ENCODE measurements at places on chromosomes 12 and 14.
A peak's percentile ranks its signal among the peaks of the same experiment; 100 is the strongest.

GRCh38 chr14:96191353-96191752 lies 13.3 kb upstream of the BDKRB2 start:
- DNase-seq = no peak

DNA sequence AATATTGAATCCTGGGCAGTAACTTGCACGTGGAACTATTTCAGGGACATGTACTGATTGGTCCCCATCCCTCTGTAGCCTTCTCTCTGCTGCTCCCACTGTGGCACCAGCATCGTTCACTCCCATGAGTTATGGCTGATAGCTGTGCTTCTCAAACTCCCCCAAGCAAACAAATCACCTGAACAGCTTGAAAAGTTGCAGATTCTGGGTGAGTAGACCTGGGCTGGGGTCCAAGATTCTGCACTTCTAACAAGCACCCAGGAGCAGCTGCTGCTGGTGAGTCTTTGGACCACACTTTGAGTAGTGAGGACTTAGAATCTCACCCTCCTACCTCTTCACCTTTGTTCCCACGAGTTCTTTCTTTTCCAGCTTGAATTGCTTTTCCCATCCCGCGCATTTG lies 49.4 kb upstream of the ZFP36L1 start:
- DNase-seq = peak; percentile 37

DNA sequence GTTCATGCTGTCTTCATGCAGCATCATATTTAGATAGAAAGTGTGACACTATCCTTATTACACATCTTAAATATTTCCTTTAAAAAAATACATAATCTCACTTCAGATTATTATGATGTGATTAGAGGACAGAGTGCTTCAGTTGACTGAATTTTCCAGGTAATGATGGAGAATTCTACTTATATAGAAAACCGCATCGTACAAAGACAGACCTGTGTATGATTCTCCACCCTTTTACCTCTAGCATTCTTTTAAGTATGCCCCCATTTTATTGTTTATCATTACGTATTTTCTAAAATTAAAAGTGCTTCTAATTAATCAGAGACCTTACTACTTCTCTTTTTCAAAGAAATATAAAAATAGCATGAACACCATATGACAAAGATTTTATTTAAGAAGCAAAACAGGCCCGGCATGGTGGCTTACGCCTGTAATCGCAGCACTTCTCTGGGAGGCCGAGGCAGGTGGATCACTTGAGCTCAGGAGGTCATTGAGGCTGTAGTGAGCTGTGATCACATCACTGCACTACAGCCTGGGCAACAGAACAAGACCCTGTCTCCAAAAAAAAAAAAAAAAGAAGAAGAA lies 13.9 kb downstream of the RPS6KA5 start:
- no peak for DNase-seq

GRCh38 chr14:72666610-72667009 lies 227.3 kb downstream of the DPF3 start:
- DNase-seq = no peak

GRCh38 chr12:72077111-72077820 lies 138.6 kb downstream of the TPH2 start:
- no peak for DNase-seq

DNA sequence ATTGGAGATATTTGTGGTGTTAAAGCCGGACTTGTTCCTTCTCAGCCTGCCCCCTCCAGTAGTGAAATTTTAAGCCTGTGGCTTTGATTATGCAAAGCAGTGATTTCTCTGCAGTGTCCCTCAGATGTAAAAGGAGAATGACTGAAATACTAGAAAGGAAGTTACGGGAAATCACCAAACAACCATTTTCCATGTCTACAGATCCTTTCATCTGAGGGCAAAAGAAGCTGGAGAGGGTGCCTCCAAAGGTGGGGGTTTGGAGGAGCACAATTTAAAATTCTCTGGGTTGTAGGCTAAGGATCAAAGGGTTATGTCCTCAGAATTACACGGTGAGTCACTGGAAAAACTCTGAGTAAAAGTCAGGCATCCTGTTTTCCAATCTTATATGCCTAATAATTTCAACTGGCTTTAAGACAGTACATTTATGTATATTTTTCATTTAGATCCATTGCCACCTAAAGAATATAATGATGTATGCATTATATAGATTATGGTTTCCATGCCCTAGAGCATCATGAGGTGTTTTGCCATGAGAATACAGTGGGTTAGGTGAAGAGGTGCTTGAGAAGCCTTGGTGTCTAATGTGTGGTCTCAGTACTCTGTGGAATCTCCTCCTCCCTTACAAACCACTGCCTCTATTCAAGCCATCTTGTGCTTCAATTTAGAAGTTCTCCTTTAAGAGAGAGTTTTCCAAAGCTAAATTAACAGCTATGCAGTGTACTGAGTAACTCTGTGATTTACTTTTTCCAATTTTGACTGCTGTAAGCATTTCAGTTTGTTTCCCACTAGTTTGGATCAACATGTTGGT lies 362.1 kb downstream of the RAD51B start:
- no peak for DNase-seq

DNA sequence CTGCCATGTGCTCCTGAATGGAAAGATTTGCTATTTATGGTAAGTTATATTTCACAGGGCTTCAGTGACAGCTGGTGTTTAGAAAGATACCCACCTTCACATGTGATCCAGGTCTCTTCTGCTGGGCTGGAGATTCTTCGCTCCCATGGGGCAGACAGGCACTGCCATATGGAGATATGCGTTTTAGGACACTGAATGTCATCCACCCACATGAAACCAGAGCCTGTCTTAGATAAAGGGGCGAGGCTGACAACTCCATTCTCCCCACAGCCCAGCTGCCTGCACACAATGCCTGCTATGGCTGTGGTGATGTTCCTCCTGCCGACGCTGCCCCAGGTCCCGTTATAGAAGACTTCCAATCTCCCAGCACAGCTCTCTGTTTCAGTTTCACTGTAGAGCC lies 69.4 kb downstream of the ACSM4 start:
- DNase-seq = peak; percentile 100

DNA sequence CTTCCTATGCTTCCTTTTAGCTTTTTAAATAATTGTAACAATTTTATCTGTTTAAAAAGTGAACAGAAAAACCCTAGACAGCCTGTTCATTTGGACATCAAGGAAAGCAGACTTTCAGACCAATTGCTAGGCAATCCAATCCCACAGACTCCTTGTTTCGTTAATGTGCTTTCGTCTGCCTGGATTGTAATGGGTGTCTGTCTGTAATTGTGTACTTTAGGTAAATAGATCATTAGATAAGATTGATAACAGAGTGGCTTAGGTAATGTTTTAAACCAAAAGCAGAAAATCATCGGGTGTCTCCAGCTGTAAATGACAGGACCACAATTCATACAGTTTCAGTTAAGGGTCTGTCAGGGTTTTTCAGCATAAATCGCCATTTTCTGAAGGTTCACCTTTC lies 19.6 kb downstream of the CCDC60 start:
- DNase-seq = no peak

DNA sequence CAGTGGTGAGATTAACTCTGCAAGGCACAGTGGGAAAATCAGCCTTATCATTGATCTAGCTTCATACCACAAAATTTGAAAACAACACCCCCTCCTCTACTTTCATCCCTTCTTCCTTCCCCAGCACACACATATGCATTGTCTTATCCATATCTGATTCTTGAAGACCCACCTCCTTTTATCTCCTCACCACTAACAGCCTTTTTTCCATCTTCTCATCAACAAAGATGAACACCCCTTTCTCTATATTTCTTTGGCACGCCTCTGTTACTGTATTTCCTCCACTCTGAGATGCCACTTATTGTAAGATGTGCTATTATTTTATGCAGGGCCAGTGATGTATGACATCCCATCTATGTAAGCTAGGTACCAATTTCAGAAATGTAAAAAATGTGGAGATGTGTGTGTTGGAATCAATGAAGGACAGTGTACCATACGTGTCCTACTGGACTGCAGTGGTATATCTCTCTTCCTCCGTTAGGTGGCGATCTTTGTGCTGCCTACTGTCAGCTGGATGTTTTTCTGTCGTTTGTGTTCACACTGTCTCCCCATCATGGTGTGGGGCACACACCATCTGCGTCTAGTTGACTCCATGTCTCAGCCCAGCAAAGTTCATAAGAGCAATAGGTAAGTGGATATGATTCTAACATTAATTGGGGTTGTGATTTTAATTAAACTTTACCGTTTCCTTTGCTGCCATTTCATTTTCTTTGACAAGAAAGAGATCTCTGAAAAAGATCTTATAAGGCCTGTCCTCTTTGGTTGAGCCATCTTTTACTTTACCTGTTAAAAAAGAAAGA lies 24.0 kb downstream of the CCDC38 start:
- DNase-seq = peak; percentile 7

GRCh38 chr12:26058818-26059217 lies 66.0 kb downstream of the BHLHE41 start:
- DNase-seq = no peak

DNA sequence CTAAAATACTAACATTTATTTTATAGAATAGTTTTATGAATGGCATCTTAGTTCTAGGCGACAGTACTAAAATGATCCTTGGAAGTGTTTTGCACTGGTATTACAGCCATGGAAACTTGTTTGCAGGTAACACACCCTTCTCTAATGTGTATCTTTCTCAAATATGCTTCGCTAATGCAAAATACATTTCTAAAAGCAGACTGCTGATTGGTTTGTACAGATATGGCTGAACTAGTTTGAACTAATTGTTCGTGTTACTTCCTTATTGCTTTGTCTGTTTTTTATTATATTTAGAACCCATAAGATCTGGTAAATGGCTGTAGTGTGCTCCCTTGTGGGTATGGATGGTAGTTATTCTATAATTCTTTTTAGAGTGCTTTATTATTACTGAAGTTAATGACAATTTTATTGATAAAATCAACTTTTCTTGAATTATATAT lies 53.0 kb downstream of the ATF7IP start:
- DNase-seq = no peak

DNA sequence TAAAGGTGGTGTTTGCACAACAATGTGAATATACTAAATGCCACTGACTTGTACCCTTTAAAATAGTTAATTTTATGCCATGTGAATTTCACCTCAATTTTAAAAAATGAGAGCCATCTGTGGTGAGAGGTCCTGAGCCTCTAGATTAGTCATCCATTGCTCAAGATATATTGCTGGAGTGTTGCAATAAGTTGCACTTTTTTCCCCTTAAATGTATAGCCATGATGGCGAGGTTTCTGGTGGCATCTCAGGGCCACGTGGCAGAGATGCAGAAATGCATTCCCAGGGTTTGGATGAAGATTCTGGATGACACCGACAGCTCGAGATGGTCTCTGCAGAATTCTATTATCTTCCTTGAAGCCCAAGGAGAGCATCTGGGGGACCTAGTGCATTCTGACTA lies 153.7 kb downstream of the AACS start:
- DNase-seq = no peak

- no peak for DNase-seq
Measured at GRCh38 chr12:83826112-83826511, 1086.5 kb downstream of the SLC6A15 start.

- no peak for DNase-seq
Measured at GRCh38 chr12:106276032-106276740, 26.3 kb upstream of the TCP11L2 start.

DNA sequence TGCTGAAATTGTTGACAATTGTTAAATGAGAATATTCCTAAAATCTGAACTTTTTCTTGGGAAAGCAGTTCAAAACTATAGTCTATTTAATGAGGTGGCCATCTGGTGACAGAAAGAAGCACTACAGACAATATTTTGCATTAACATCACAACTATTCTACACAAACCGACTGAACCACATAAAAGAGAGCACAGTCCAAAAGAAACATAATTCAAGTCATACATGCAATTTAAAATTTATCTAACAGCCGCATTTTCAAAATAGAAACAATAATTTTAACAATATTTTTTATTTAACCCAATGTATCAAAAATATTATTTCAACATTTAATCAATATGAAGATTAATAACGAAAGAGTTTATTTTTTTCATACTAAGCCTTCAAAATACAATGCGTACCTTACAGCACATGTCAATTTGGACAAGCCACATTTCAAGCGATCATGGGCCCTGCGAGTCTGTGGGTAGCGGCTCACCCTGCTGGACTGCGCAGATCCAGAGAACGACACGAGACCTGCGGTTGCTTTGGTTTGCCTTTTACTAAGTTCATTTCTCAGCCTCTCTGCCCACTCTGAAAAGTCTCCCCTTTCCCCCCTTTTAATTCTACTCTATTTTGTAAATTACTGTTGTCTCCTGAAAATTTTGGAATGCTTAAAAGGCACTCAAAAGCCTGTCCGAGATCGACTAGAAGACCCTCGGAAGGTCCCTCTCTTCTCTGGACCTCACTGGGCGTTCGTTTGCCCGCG lies 947 bp upstream of the LRRC9 start:
- DNase-seq = peak; percentile 55

GRCh38 chr12:74379114-74379513 lies 158.5 kb upstream of the ATXN7L3B start:
- DNase-seq = no peak

GRCh38 chr14:92969430-92969829 lies 46.5 kb downstream of the CHGA start:
- DNase-seq = peak; percentile 20

DNA sequence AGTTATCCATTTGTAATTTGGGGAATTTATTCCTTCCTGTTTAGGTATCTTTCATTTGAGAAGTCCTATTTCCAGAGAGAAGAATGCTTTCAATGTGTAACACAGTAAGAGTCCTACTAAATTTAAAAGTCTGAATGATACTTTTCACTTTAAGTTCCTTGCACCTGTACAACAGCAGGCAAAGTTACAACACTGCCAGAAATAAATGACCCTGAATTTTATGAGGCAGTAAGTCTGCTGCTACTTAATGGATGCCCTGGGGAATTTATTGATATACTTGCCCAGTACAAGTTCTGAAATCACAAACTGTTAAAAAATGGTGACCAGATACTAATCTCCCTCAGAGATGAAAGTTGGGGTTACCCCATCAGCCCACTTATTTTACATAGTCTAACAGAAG lies 53.1 kb downstream of the NTS start:
- no peak for DNase-seq

DNA sequence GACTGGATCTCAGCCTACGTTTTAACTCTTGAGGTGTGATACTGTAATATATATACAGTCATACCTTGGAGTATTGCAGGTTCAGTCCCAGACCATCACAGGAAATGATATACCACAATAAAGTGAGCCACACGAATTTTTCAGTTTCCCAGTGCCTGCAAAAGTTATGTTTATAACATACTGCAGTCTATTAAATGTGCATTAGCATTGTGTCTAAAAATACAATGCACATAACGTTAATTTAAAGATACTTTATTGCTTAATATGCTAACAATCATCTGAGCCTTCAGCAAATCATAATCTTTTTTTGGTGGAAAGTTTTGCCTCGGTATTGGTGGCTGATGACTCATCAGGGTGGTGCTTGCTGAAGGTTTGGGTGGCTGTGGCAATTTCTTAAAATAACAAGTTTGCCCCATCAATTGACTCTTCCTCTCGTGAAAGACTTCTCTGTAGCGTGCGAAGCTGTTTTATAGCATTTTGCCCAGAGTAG lies 18.9 kb downstream of the PYROXD1 start:
- no peak for DNase-seq

DNA sequence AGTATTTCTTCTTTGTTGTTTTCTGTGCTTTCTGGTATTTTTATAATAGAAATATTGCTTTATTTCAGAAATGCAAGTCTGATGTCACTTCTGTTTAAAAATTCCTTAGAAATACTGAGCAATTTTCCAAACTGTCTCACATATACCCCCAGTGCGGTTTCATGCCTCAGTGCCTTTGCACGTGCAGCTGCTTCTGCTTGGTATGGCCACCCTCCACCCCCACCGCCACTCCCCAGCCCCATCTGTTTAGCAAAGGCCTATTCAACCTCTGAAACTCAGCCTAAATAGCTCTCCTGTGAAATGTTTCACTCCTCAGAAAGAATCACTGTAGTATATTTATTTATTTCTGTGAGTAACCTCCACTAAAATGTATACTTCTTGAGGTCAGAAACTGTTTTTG lies 52.3 kb downstream of the PPM1H start:
- no peak for DNase-seq

GRCh38 chr12:27505109-27505508 lies 18.9 kb upstream of the PPFIBP1 start:
- DNase-seq = no peak

Measured in NCI-H2171 (cell line).